Stimulated activated CD8-positive, alpha-beta memory T cell treated with anti-CD3 and anti-CD28 coated beads, Interleukin-2, amount 100 ng/mL, for 1 hour (primary cell): ENCODE measurements at places on chromosomes 1 and 21.

- peak; percentile 60 for DNase-seq
These were observed 3.0 kb downstream of the AURKAIP1 start for GRCh38 chr1:1371746-1372711.

DNA sequence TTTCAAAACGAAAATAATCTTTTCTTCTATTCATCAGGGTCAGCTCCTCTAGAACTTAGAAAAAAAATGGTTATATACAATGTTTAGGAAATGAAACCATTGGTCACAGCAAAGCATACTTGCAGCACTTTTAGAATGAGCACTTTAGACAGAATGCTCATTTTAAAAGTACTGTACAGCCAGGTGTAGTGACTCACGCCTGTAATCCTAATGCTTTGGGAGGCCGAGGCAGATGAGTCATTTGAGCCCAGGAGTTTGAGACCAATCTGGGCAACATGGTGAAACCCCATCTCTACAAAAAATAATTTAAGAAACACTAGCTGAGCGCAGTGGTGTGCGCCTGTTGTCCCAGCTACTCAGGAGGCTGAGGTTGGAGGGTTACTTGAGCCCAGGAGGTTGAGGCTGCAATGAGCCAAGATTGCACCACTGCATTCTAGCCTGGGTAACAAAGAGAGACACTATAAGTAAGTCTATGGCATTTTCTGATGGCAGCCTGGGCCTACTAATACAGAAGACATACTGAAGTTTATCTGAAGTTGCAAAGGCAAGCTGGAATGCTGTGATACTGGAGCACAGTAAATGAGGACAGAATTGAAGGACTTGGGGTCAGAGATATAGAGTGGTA is 48.9 kb upstream of the ZNF326 start:
- DNase-seq = no peak

GRCh38 chr1:231935856-231936255 is 309.3 kb downstream of the DISC1 start:
- DNase-seq = no peak

GRCh38 chr1:149997585-149998262 is 12.8 kb downstream of the OTUD7B start:
- no peak for DNase-seq

DNA sequence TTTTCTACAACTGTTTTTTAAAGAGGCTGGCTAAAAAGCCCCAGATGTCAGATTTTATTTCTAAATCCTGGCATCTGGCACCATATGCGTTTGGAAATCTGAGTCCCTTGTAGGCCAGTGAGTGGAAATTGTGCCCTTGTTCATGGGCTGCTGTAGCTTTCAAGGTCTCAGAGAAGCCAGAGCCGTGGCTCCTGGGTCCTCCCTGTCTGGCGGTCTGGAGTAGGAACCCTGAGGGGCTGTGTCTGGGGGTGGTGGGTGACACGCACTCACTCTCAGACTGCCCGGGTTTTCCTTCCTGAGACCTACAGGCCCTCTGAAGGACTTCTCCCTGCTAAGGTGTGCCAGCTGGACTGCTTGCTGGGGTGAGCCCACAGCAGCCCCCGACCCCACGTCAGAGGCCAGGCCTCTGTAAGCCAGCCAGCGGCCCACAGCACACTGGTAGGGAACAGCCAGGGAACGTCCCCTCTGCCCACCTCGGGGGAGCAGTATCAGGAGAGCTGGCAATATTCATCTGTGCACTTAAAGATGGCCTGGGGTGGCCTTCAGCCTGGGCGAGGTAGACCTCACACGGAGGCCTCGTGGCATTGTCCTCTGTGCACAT is 151.5 kb downstream of the PEX14 start:
- DNase-seq = no peak

DNA sequence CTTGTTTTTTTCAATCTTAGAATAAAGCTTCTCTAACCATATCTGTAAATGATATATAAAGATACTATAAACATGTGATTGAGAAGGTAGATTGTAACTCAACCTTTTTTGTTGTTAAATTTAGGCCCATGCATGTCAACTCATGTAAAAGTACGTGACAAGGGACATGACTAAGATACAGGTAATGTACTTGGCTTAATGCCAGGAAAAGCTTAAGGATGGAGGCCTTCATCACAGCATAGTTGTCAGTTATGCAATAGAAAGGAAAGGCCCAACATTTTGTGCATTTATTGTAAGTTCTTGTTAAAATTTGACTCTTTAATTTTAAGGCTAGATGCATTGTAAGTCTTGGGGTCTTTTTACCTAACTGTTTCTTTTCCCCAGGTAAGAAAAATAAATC is 305.1 kb downstream of the LTN1 start:
- no peak for DNase-seq

DNA sequence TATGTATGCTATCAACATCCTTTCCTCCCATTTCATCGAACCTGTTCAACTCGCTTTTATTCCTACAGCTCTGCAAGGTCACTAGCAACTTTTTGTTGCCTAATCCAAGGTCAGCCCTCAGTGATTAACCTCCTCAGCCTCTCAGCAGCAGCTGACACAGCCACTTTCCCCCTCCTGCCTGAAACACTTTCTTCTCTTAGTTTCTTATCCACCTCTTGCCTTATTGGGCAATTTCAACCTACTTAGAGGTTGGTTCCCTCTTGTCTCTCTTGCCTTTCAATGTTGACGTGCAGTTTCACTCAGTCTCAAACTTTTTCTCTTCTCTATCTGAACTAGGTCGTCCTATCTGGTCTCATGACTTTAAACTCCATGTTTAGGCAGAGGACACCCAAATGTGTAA is 156.3 kb downstream of the C1orf94 start:
- DNase-seq = no peak

DNA sequence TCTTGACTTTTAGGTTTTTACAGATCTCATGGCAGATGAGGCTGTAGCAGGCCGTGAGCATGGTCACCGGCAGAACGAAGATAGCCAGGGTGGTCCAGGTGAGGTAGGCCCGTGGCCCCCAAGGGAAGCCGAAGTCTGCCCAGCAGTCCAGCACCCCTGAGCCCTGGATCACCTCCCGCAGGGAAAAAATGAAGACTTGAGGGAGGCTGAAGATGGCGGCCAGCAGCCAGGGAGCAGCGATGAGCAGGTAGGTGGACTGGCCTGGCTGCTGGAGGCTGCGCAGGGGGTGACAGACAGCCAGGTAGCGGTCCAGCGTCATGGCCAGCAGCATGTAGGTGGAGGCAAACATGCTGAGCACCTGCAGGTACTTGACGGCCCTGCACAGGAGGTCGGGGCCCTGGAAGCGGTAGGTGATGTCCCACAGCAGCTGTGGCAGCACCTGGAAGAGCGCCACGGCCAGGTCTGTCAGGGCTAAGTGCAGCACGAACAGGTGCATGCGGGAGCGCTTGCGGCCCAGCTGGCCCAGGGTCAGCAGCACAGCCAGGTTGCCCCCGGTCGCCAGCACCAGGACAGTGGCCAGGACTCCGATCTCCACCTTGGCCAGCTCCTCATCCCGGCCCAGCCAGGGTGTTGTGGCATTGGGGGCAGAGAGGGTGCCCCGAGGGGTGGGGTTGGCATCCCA is 856 bp downstream of the AVPR1B start:
- DNase-seq = no peak

DNA sequence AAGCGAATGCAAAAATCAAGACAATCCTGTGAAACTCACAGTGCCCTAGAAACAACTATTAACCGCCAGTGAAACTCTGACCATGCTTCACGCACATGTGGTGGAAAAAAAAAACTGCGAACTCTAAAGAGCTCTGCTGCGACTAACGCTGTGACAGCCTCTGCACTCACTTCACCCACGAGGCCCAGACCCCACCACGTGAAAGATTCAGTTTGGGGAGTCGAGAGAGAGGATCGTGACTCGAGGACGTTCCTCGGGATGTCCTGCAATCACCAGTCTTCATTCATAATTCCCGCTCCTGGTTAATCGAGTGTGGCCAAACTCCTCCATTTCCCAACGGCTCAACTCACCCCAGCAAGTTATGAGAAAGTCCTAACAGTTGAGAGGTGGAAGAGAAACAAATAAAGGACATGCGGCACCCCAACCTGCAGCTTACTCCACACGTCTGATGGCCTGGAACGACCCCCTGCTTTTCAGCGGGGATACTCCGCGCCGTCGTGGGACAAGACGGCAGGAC is 1.1 kb downstream of the SERBP1 start:
- DNase-seq = peak; percentile 9

GRCh38 chr1:115373305-115373704 is 35.3 kb upstream of the NGF start:
- DNase-seq = no peak

GRCh38 chr1:111219557-111220286 is 7.8 kb upstream of the CHI3L2 start:
- DNase-seq = no peak

- no peak for DNase-seq
These were observed 25.9 kb downstream of the HSD3B2 start for GRCh38 chr1:119440721-119441307.

GRCh38 chr1:233480198-233480597 is 133.7 kb upstream of the KCNK1 start:
- DNase-seq = no peak

DNA sequence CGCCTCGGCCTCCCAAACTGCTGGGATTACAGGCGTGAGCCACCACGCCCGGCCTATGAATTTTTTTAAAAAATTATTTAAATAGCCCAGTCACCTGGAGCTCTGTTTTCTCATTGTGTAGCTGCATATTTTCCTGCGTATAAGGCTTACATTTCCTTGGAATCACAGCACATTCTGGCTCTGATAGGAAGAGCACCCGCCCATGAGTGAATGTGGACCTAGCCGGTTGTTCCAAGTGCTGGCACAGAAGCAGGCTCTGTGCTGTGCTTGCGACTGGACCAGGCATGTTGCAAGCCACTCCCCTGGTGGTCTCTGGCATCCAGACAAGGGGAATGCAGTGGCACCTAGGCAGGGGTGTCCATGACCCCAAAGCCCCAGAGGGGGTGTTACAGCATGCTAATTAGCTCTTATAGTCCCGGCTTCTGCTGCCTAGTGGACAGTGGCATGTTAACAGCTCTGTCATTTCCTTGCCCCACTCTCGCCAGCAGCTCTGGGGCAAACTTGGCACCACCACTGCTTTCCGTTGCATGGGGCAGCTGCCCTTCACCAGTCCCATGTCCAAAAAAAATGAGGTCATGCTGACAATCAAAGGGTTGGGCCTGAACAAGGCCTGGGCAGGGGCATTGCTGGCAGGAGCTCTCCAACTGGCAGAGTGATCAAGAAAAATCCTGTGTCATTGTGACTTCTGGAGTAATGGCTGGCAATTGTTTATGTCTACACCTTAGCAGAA is 5.2 kb upstream of the VTCN1 start:
- DNase-seq = no peak

GRCh38 chr1:160429702-160430535 is 29.6 kb downstream of the VANGL2 start:
- DNase-seq = no peak

DNA sequence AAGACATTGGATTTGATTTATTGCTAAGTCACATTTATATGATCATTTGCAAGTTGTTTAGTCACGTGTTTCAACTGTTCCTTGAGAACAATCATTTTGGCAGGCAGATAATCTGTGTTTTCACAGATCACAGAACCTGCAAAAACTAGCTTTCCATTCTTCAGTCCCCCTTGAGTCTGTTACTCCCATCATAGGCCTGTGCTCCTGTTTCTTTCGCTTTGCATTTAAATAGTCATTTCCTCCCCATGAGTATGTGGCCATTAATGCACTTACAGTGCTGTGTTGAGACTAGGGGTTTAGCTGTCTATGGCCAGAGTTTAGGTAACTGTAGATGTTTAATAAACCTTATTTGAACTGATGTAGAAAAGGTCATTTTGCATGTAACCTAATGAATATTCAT is 214.5 kb downstream of the PATJ start:
- DNase-seq = no peak

- DNase-seq = no peak
These were observed 14.5 kb downstream of the BRINP2 start for GRCh38 chr1:177185209-177185608.
